ENCODE measurements at places on chromosomes 11 and 22.

- no peak for DNase-seq
Observed at GRCh38 chr22:36017651-36018091, 11.0 kb downstream of the RBFOX2 start.

DNA sequence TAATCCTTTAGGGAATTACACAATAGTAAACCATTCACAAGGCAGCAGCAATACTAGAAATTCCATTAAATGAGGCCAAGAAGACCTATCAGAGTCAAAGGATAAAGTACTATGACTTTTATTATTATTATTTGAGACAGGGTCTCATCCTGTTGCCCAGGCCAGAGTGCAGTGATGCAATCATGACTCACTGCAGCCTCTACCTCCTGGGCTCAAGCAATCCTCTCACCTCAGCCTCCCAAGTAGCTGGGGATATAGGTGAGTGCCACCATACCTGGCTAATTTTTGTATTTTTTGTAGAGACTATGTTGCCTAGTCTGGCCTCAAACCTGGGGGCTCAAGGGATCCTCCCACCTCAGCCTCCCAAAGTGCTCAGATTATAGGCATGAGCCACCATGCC lies 51.8 kb downstream of the TTC28 start:
- DNase-seq = no peak

DNA sequence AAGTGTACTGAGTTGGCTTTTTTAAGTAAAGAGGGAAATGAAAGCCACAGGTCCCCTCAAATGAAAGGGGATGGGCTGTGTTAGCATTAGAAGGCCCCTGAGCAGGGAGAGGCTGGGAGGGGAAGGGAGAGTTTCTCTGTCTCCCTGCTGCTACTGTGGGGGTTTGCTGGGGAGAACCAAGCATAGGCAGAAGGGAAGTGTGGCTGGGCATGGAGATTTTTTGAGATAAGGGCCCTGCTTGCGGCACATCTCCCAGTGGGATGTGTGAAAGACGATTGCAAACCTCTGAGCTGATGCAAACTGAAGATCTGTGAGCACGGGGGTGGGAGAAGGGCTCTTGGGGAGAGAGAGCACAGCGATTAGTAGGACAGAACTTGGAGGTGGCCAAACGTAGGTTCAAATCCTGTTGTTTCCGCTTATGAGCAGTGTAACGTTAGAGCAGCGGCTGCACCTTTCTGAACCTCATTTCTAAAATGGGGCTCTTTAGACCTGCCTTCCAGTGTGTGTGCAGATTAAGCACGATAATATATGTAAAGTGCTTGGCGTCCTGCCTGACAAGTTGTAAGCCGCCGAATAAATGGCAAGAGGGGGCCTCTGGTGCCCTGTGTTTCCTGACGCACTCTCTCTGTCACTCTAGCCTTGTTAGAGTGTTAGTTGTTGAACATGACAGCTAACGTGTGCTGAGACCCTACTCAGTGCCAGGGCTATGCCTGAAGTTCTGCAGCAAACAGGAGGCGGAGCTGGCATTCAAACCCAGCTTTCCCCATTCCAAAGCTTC lies 122.3 kb downstream of the GRIK4 start:
- DNase-seq = no peak

- peak; percentile 50 for DNase-seq
Observed at GRCh38 chr11:76598426-76598839, 72.1 kb downstream of the LRRC32 start.

GRCh38 chr22:43270314-43270908 lies 72.8 kb downstream of the SCUBE1 start:
- DNase-seq = peak; percentile 38

DNA sequence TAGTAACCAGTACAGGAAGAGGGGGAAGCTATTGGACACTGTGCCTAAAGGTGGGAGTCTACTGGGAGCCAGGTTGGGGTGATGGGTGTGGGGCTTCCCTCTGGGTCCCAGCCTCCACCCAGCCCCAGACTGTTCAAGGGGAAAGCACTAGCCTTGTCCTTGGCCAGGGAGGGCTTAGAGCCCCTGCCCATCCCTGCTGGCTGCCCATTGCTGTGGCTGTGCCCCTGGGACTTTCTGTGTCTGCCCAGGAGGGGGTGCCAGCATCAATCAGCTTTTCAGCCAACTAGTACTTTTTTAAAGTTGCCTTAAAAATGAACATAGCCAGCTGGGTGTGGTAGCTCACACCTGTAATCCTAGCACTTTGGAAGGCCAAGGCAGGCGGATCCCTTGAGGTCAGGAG lies 19.9 kb downstream of the INCENP start:
- no peak for DNase-seq

DNA sequence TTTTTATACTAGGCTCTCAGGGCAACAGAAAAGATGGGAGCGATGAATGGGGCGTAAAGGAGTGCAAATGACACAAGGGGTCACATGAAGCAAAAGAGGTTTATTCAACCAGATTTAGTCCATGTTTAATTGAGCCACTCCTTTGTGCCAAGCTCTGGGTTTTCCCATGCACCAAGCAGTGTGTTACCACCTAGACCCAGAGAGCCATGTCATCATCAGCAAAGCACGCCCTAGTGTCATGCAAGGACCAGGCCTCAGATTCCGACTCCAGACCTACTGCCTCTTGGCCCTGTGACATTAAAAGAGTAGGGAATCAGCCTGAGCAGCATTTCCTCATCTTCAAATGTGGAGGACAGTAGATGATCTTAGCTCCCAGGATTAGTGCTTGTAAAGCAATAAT lies 1.1 kb upstream of the IGLL5 start:
- no peak for DNase-seq

- DNase-seq = peak; percentile 63
Observed at GRCh38 chr11:31798554-31799434, 12.3 kb downstream of the PAX6 start.

GRCh38 chr22:28032861-28033260 lies 113.8 kb upstream of the PITPNB start:
- DNase-seq = no peak

DNA sequence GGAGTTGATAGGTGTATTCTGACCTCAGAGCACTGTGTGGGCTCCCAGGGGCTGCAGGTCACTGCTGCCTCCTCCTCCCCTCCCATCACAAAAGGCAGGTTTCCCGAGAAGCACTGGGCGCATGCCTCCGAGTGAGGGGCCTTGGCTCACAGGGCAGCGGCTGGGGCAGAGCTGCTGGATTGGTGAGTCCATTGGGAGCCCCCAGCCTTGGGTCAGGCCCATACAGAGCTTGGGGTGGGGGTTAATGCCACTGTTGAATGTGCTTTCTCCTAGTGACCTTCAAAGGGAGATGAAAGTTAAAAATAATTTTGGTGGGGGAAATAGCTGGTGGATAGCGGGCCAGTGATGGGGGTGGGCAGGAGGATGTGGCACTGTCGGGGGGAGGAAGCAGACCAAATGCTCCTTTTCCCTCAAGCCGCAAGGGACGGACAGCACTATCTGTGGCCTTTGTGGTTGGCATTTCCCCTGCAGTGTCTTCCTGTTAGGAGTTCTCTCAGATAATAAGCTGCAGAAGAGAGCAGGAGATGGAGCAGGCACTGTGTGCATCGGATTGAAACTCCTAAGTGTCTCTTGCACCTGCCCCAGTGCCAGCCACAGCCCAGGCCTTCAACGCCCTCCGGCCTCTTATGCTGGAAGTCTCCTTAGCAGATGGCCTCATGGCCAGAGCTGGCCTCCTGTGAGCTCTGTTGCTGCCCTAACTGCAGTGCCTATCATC lies 3.2 kb downstream of the TUBA8 start:
- DNase-seq = peak; percentile 7

GRCh38 chr11:93267383-93267782 lies 63.2 kb upstream of the DEUP1 start:
- no peak for DNase-seq

DNA sequence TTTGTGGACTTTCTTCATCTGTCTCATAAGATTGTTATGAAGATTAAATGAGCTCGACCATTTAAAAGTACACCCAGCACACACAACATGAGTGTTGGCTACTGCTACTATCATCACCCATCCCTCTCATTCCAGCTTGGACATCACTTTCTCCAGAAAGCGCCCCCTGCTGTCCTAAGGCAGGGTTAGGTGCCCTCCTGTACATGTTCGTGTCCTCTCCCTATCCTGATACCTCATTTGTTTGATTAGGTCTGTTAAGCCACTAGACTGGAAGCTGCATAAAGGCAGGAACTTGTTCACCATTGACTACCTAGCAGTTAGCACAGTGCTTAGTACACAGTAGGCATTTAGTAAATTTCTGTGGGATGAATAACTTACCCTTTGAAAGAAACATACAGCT lies 85.5 kb downstream of the ENTHD1 start:
- no peak for DNase-seq

DNA sequence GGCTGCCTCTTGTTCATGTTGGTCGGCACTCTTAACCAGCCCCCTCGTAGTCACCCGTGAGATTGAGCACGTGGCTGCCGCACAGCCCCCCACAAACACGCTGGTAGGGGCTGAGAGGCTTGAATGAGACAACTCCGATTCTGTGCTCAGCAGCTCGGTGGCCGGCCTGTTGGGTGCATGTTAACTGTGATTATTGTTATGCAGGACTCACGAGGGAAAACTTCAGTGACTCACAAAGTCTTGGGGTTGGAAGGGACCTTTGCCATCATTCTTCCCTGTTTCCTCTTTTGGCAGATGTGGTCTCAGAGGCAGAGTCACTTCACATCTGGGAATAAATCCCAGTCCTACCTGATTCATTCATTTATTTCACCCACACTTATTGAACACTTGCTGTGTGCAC lies 75.2 kb downstream of the ADAMTS15 start:
- DNase-seq = no peak

GRCh38 chr11:94925422-94926270 lies 47.7 kb downstream of the CWC15 start:
- no peak for DNase-seq

- no peak for DNase-seq
Observed at GRCh38 chr11:74220376-74220775, 49.3 kb downstream of the PPME1 start.

GRCh38 chr22:32720924-32721323 lies 80.6 kb upstream of the TIMP3 start:
- no peak for DNase-seq

DNA sequence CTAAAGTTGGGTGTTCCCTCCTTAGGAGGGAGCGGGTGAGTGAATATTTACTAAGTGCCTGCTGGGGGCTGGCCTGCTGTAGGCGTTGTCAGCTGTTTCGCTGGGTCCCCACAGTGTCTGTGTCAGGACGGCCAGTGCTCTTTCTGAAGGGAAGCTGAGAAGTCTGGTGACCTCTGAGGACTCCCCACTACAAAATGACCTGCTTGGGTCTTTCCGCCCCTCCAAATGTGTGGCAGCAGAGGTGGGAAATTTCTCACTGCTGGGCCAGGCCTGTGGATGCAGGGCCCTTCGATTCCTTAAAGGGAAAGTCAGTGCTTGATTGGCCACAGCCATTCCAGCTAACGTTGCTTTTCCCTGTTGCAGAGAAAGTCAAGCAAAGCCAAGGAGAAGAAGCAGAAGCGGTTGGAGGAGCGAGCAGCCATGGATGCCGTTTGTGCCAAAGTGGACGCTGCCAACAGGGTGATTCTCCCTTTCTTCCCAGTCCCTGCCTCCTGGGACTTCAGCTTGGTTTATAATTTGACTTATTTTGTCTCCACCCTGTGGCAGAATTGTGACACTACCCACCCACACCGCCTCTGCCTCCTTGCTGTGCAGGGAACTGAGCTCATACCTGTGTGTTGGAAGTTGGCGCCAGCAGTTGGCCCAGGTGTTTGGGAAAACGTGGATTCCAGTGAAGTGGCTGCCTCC lies 6.8 kb downstream of the NAA40 start:
- DNase-seq = peak; percentile 48

DNA sequence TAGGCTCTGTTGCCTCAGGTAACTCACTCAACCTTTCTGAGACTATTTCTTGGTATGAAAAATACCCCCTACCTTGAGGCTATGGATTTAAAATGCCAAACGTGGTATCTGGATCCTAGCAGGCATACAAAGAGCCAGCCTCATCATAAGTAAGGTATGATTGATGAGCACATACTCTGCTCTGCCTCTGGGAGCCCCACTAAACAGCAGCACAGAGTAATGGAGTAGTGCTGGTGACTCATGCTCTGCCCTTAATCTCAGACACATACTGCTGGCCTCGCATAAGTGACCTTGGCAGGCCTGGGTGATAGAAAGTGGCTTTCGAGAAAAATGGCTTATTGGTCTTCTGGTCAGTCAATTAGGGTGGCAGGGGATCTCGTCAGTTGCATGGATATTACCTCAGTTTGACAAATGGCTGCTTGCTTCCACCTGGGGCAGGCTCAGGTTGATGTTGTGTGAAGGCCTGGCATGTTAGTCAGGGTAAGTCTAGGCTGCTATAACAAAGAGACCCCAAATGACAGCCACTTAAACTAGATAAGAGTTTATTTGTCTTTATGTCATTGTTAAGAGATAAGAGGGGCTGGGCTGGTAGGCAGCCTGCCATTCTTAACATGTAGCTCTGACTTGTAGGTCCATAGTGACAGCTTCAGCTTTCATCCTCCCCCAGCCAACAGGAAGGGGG lies 15.2 kb upstream of the SLC6A5 start:
- no peak for DNase-seq

DNA sequence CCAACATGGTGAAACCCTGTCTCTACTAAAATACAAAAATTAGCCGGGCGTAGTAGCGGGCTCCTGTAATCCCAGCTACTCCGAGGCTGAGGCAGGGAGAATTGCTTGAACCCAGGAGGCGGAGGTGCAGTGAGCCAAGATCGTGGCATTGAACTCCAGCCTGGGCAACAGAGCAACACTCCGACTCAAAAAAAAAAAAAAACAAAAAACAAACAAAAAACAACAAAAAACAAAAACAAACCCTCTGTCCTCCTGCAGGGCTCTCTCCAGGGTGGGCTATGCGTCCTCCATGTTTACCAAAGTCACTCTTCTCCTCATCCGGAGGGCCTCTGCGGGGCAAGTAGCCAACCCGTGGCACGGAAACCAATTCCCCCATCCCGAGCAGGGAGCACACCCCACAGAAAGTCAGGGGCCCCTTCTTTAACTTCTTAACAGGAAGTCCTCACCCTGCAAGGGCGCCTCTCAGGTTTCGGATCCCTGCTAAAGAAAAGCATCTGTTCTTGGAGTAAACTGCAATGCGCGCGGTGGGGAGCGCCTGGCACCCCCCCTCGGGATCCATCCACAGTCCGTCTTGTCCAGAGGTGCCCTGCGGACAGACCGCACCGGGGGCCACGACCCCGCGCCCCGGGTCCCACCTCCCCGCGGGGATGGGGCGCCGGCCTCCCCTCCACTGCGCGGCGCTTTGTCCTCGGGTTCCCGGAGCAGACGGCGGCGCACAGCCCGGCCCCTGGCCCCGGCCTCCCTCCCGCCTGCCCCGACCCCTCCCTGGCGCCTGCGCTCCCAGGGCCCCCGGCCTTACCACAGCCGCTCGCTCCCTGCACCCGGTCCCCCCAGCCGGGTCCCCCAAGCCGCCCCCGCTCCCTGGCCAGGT lies 712 bp downstream of the CERK start:
- peak; percentile 40 for DNase-seq

DNA sequence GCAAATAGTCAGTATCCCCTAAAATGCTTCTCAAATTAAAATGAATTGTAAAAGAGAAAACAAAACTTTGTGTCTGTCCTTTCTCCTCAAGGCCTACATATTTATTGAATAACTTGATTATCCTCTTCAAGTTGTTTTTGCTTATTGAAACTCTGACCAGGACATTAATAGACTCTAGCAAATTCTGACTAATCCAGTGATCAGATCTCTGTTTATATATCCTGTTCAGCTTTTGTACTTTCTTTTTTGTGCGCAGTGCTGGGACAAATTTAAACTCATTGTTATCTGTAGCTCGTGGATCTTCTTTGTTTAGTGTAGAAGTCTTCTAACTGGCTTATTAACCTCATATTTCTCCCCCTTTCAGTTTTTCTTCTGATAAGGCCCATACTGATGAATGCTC lies 139.9 kb upstream of the SORL1-AS1 start:
- no peak for DNase-seq
